ENCODE measurements at places on chromosomes 5 and 9.

DNA sequence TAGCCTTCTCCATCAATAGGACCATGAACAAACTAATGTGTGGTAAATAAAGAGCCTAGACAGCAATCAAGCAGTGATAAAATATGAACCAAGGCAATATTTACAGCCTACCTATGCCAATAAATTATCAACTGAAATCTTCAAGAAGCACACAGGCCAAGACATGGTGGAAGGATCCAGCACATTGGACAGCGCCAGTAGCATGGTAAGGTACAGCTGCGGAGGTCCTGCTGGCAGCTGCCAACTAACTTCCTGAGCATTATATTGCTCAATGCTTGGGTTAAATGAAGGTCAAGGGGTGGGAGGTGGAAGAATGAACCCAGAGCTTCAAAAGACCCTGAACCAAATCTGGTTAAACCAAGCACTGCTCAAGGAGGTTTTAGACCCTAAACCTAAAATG lies 16.5 kb upstream of the SPDL1 start:
- no peak for DNase-seq

GRCh38 chr5:96640696-96641095 lies 21.5 kb upstream of the CAST start:
- DNase-seq, result no peak

GRCh38 chr9:23537192-23538066 lies 288.6 kb downstream of the ELAVL2 start:
- DNase-seq, result no peak

- no peak for DNase-seq
Observed at GRCh38 chr5:168654211-168654721, 75.1 kb upstream of the PANK3 start.

DNA sequence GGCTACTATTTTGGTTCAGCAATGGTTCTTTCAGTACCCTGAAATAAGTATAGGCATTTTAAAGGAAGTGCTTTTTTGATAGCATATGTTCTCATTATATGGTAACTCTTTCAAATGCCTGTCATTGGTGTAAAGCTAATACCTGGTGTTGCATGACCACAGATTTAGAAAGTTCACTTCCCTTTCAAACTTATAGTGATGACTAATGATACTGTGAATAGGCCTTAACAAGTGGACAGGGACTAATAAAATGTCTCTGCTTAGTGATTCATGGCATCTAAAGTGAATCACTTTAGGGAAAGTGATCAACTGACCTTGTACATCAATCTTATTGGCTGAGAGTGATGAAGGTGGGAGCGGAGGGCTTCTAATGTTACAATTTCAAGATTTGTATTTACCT lies 21.6 kb downstream of the MRPL22 start:
- no peak for DNase-seq

GRCh38 chr5:10485897-10486296 lies 44.2 kb downstream of the ROPN1L start:
- no peak for DNase-seq

- no peak for DNase-seq
Observed at GRCh38 chr9:9752722-9753121, 860.1 kb downstream of the PTPRD start.

DNA sequence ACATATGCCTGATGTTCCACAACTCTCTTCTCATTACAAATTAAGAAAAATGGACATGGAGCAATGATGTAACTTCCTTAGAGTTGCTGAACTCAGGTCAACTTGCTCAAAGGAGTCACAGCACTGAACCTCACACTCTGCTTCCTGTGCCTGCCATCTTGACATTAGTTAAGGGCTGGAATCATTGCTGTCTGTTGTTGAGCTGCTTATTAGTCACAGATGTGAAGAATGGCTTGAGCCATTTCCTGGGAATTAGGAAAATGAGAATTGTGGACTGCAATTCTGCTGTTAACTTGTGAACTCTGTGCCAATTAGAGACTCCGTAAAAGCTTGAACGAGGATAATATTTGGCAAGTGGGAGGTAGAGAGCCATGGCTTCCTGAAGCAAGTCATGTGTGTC lies 212.0 kb downstream of the ADAMTS12 start:
- DNase-seq, result no peak
